ENCODE measurements at places on chromosomes 12 and 14. TPM values are rescaled to one million over a fixed set of nuclear protein-coding genes. Genes with fewer than 3 reads are reported as not detected.

The PIWIL1 gene
- not detected for total RNA-seq

The NXPH4 gene
- total RNA-seq: 15.1 TPM

The RAD51B gene
- 8.6 TPM for total RNA-seq

The TMPRSS12 gene
- total RNA-seq: not detected

The MSI1 gene
- not detected for total RNA-seq

The TESPA1 gene
- total RNA-seq: not detected
